ENCODE measurements at places on chromosomes 6 and 20.

GRCh38 chr6:42278131-42278853, 60.6 kb upstream of the MRPS10 start:
- DNase-seq = no peak

DNA sequence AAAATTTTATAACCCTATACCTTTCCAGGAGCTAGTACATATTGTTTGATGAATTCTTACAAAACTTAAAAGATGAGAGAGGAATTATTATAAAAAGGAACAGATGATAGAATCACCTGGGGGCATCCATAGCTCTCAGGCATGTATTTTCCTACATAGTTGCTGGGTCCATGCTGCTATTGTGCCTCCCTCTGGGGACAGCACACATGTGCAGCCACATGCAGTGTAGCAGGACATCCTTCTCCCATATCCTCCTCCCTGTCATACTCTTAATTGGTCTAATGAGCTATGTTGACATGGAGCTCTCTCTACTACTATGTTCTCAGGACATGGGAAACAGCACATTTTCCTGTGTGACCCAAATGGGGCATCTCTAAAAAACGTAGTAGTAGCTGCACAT, 898.2 kb upstream of the MAP3K7 start:
- no peak for DNase-seq

DNA sequence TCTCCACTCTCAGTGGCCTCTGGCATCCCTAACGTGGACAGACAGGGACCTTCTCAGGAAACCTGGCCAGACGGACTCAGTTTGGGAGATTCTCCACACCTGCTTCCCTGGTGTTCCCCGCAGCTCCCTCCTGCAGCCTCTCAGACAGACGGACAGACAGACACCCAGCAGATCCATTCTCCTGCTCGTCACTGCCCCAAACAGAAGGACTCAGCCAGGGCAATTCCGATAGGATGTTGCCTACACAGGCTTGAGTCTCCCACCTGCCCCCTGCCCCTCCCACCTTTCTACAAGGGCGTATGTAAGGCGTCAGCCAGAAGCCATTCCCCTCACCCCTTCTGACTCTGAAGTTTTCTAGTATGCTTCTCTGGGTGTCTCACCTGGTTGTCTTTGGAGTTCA, 428 bp downstream of the CCM2L start:
- DNase-seq = no peak

GRCh38 chr6:47268572-47269187, 41.0 kb downstream of the TNFRSF21 start:
- DNase-seq = no peak

GRCh38 chr20:12371990-12372389, 454.3 kb downstream of the BTBD3 start:
- DNase-seq = peak; percentile 20

- no peak for DNase-seq
These were observed 288.1 kb upstream of the SUPT3H start for GRCh38 chr6:45665859-45666258.

DNA sequence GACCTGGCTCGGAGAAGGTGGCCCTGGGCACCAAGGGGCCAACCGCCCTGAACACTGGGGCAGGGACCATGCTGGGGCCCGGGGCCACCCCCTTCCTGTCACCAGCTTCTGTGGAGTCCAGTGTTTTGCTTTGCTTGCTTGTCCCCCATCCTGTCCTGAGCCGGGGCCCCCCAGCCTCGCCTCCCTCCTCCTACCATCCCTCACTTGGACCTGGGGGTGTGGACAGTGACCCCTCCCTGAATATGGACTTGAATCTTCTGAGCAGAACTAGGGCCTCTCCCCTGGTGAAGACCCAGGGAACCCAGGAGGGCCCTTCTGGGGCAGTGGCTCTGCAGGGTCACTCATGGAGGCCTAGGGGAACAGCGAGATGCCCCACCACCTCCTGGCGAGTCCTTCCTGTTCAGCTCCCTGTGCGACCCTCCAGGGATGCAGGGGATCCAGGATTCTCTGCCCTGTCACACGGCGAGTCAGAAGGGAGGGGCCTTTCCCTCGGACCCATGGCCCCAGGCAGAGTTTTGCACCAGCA, 41.6 kb downstream of the VSTM2L start:
- DNase-seq = no peak

DNA sequence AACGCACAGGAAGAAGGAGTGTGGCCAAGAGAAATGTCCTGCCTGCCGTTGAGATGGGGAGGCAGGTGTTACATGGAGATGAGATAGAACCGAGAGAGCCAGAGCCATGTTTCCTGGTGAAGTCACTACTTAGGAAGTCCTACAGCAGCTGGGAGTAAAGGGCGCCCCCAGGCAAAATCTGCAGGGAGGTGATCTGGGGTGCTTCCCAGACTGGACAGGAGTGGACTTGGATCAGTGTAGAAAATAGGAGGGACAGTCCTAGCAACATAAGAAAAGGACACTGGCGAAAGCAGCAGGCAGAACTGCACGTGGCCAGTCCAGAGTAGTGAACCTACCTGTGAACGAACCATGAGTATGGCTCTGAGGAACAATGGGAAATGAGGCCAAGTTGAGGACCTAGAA, 85.3 kb downstream of the CD164 start:
- DNase-seq = no peak

- no peak for DNase-seq
These were observed 1.4 kb upstream of the DAAM2 start for GRCh38 chr6:39790772-39791171.

Data from stomach (tissue), 19 donors.